ENCODE measurements at places on chromosomes 5 and 9.

GRCh38 chr9:68704498-68704813, 584 bp upstream of the PIP5K1B start:
- no peak for DNase-seq

GRCh38 chr9:90219548-90220118, 423.0 kb downstream of the DIRAS2 start:
- DNase-seq, result peak; percentile 75

GRCh38 chr9:113267911-113268566, 7.3 kb downstream of the CDC26 start:
- no peak for DNase-seq

GRCh38 chr5:179304466-179304865, 40.8 kb downstream of the ADAMTS2 start:
- DNase-seq, result no peak

GRCh38 chr5:171520300-171521174, 101.1 kb downstream of the FGF18 start:
- DNase-seq, result peak; percentile 81

- DNase-seq, result no peak
Measured at GRCh38 chr9:120872791-120873502, 4.0 kb downstream of the PHF19 start.
